Activated CD8-positive, alpha-beta T cell treated with anti-CD3 and anti-CD28 coated beads, Interleukin-2, amount 10 ng/mL, durations not matched to agents 7 days and 5 days (primary cell): ENCODE measurements at places on chromosomes 3 and 15. TPM values are rescaled to one million over a fixed set of nuclear protein-coding genes. Genes with fewer than 3 reads are reported as not detected.

- no peaks in the 10 kb centered on the region for H3K27me3 ChIP-seq
- H3K27ac ChIP-seq, result no peak overlapping the region
- H3K4me1 ChIP-seq, result peaks cover 11% of the 10 kb centered on the region
- peaks cover 1% of the 10 kb centered on the region for H3K36me3 ChIP-seq
Measured at GRCh38 chr15:65189102-65189740, 4.1 kb upstream of the CLPX start.

GRCh38 chr3:103653996-103654395 lies 1219.2 kb downstream of the ZPLD1 start:
- no peak for DNase-seq
- no peaks in the 10 kb centered on the region for H3K27me3 ChIP-seq
- no peaks in the 10 kb centered on the region for H3K4me1 ChIP-seq
- H3K36me3 ChIP-seq, result no peaks in the 10 kb centered on the region
- H3K27ac ChIP-seq, result no peak overlapping the region

DNA sequence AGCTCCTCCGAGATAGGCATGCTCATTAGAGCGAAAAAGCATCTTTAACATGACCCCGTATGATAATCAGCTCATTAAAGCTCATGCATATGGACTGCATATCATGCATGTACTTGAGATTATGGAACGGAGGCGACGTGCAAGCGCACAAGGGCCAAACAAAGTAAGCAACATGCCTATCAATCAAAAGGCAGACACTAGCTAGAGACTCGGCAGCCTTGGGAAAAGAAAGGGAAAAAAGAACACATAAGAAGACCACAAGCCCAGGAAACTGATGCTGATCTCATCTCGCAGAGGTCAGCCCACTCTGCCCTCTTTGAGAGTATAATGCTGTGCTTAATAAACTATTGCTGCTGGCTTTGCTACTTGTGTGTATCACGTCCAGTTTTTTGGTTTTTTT lies 2.6 kb upstream of the ACOX2 start:
- peaks cover 11% of the 10 kb centered on the region for H3K4me1 ChIP-seq
- no peak for DNase-seq
- no peak overlapping the region for H3K4me3 ChIP-seq
- H3K27me3 ChIP-seq, result peaks cover 12% of the 10 kb centered on the region
- no peak overlapping the region for H3K27ac ChIP-seq
- H3K36me3 ChIP-seq, result no peaks in the 10 kb centered on the region

SMCO1 gene
- not detected for total RNA-seq
